Activated CD4-positive, alpha-beta T cell treated with anti-CD3 and anti-CD28 coated beads, Interleukin-2, amount 10 ng/mL, durations not matched to agents 7 days and 5 days (primary cell): ENCODE measurements at places on chromosomes 4 and X.

DNA sequence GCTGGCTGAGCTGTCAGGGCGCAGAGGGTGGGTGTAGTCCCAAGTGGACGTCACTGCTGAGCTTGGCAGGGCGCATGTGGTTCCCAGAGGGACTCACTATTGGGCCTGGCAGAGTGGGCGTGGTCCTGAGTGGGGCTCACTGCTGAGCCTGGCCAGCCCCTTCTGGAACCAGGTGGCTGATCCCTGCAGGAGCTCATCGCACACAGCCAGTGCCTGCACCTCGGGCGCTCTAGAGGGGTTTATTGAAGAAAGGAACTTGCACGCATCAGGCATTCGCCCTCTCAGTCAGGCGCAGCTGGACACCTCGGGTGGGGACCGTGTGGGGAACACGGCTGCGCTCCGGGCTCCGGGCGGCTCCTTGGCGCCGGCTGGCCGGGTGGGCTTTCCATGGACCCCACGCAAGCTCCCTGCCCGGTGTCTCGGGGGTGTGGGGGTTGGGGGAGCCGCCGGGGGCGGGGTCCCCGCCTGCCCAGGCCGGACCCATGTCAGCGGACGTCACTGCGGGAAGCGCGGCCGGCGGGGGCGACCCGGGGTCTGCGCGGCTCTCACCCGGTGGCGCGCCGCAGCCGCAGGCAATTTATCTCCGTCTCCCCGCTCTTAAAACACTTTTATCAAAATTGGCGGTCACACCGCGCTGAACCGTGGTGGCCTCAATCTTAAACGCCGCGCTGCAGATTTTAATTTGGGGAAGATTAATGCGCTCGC, 65.4 kb upstream of the NKX1-1 start:
- DNase-seq, result no peak

DNA sequence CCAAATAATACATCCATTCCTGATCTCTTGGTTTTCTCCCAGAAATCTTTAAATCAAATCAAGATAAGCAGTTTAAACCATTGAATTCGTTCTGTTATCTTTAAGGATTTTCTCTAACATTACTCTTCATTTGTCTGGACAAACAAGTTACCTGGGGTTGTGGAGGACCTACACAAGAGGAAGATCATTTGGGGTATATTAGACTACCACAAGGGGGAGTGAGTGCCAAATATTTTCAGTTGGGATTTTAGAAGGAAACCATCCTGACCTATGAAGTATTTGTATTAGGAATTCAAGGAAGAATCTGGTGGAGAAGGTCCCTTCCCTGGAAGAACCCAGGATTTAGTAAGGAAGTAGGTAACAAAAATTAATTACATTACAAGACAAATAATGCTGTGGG, 12.0 kb upstream of the DCHS2 start:
- no peak for DNase-seq

- no peak for DNase-seq
Measured at GRCh38 chrX:124594017-124594651, 247.8 kb downstream of the SH2D1A start.

- DNase-seq, result no peak
Measured at GRCh38 chr4:112094330-112094729, 50.9 kb upstream of the FAM241A start.

DNA sequence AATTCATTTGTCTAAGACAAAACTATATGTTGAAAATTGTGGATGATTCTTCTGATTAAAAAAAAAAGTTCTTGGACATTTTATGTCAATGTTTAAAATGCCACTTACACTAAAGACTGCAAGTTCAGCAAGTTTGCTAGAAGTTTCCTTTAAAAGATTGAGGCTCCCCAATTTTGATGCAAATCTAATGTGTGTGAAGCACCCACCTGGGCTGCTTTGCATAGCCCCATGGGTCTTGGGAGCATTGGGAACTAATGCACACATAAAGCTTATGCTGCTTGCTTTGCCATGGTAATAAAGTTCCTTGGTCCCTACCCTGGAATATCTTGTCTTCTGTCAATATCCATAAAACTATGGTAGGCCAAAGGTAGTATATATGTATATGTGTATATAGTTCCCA, 725.9 kb upstream of the GRID2 start:
- no peak for DNase-seq

- DNase-seq, result no peak
Measured at GRCh38 chrX:116277351-116278225, 107.0 kb downstream of the AGTR2 start.

- no peak for DNase-seq
Measured at GRCh38 chr4:11073621-11074051, 355.1 kb downstream of the HS3ST1 start.

- no peak for DNase-seq
Measured at GRCh38 chr4:180057299-180057721, 2185.9 kb upstream of the TENM3 start.
